Foreskin fibroblast (primary cell): ENCODE measurements at places on chromosomes 2 and 18.

DNA sequence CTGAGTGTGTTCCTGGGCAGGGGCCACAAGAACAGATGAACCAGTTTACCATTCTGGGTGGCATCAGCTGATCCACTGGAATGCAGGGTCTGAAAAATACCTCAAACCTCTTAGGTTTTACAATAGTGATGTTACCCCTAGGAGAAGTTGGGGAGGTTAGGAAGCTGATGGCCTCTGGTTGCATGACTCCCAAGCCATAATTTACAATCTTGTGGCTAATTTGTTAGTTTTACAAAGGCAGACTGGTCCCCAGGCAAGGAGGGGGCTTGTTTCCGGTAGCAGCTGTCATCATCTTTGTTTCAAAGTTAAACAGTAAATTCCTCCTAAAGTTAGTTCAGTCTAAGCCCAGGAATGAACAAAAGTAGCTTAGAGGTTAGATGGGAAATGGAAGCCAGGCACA, 113.8 kb upstream of the SLC38A11 start:
- no peak for DNase-seq

DNA sequence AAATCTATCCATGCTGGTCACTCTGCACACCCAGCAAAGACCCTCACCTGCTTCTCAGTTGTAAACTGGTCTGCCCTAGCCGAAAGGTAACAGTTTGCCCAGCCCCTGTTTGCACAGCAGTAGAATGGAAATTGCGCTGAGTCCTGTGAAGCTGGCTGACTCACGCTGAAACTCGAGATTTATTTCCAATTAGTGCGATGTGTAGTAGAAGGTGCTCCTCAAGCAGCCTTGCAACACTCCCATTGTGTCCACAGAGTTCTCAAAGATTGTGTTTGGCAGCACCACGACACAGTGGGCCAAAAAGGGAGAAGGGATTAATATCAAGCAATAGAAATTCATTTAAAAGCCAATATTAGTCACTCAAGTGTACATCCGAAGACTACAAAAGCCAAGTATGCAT, 21.7 kb upstream of the APCDD1 start:
- peak; percentile 39 for DNase-seq

DNA sequence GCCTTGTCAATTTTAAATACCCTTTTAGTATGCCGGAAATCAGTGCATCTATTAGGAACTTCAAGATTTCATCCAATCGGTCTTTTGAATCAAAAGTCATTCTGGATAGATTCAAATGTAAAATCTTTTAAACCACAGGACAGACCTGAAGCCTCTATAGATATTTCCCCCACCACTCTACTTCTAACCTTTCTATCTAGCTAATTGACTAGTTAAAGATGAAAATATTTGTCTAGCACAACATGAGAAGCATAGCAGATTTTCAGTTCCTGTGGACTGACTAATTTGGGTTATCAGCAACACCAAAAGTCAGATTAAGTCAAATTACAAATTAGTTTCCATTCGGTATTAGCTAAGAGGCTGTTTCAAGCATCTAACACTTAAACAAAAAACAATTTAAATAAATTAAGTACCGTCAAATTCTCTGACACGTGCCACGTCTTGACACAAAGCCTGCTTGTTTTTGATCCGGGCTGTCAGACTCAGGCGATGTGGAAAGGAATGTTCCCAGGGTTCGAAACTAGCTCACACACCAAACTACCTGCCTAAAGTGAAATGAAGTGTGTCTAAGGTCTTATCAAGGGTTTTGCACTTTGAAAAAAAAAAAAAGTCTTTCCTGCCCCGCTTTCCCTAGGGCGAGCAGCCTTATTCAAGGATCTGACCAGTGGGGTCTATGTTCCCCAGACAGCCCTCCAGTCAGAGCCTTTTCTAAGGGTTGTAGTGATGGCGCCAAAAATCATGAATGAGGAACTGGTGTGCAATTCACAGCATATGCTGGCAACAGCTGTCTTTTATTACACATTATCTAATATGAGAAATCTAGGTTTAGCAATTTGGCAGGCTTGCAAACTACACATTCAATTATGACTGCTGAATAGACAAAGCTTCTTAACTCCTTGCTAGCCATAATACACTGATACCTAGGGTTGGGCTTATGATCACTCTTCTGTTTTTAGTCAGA, 4.7 kb downstream of the CYTIP start:
- DNase-seq, result no peak

DNA sequence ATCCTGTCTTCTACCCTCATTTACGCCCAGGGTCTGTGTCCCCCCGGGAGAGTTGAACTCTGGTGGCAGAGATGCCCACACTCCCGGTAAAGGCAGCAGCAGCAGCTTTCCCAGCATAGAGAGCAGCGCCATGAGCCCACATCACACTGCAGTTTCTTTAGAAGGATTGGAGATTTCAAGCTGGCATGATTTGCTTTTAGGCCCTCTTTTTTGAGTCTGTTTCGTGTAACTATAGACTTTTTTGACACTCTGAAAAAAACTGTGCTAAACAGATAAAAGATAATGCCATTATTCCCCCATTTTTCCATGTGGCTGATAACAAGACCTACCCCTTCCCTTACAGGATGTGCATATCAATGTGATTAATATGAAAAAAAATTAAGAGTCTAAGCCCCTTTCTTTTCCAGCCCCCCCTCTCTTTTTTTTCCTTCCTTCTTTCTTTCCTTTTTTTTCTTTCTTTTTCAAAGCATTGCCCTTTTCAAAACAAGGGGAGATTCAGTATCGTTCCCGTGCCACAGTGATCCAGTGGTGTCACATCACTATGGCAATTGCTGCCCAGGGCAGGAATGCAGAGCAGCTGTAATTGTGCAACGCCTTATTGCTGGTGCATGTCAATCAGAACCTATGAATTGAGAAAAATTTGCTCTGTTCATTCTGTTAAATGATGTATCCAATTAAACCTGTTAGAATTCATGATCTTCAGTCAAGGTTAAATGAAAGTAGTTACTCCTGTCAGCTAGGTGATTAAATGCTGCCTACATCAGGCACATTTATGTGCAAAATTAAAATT, 104.5 kb downstream of the CDCA7 start:
- DNase-seq, result no peak

GRCh38 chr2:38187541-38188011, 111.6 kb upstream of the CYP1B1 start:
- DNase-seq, result peak; percentile 94

DNA sequence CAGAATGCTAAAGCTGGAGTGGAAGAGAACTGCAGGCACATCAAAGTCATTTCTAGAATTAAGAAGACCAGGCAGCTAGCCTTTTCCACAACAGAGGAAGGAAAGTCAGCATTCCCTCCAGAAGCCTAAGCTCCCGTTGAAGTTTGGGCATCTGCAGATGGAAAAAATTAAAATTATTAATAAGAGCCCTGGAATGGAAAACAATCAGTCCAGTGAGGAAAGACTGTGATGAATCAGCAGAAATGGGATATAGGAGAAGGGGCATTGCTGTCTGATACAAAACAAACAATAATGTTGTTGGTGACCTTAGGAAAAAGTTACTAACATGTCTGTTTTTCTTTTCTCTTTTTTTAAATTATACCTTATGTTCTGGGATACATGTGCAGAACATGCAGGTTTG, 450.7 kb upstream of the SLC14A2 start:
- peak; percentile 44 for DNase-seq

- peak; percentile 79 for DNase-seq
These were observed 99.1 kb downstream of the TACR1 start for GRCh38 chr2:75100011-75100800.

DNA sequence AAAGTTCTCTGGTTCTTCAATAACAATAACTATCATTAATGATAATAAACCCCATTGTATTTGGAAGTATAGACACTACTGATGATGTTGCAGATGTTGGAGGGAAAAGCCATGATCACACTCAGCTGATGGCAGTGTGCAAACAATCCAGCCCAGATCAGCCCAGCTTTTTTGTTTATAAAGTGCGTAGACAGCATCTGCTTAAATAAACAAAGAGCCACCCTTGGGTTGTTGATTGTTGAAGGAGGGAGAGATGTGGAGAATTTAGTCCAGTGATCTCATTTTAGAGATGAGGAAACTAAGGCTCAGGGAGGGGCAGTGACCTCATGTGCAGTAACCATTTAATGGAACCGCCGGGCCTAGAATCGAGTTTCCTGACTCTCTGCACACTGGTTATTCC, 56.0 kb upstream of the MEX3C start:
- no peak for DNase-seq
